ENCODE measurements at places on chromosomes 4 and X.

GRCh38 chrX:11461201-11462001 lies 168.2 kb downstream of the AMELX start:
- DNase-seq = no peak

GRCh38 chr4:163565226-163566135 lies 71.0 kb downstream of the TMA16 start:
- no peak for DNase-seq

DNA sequence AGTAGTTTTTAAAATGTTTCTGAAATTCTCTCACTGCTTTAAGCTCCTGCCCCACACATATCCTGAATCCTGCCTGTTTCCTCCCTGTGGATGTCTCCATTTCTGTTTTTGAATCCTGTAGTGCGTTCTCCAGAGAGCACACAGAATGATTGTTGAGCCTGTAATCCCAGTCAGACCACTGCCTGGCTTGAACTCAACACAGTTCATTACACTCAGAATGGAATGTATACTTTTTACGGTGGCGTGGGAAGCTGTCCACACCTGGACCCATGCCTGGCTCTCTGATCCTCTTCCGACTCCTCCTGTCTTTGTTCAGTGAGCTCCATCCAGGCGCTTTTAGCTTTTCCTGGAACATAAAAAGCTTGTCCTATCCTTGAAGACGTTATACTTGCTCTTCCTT lies 1217.0 kb upstream of the PRKX start:
- no peak for DNase-seq

GRCh38 chrX:20116087-20116576 lies 575 bp downstream of the MAP7D2 start:
- no peak for DNase-seq

GRCh38 chrX:72130762-72131250 lies 909 bp downstream of the RTL5 start:
- no peak for DNase-seq

GRCh38 chr4:52234561-52235440 lies 183.7 kb downstream of the SPATA18 start:
- no peak for DNase-seq

- DNase-seq = no peak
Measured at GRCh38 chr4:91256751-91257150, 1047.0 kb upstream of the GRID2 start.

DNA sequence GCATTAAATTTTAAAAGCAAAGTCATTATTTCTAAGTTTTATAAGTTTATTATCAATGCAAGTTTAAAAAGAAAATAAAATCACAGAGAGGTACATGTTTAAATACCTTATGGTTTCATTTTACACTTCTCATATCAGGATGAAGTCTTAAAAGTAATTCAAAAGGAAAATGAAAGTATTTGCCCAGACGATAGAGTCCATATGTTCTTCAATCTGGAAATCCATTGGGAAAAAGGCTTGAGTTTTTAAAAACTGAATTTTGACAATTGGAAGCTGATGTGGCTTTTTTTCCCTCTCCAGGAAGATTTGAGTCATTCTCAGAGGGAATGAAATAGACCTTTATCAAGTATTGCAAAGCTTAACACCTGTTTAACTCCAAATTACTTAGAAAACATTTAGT lies 37.1 kb downstream of the MAB21L2 start:
- DNase-seq = no peak

DNA sequence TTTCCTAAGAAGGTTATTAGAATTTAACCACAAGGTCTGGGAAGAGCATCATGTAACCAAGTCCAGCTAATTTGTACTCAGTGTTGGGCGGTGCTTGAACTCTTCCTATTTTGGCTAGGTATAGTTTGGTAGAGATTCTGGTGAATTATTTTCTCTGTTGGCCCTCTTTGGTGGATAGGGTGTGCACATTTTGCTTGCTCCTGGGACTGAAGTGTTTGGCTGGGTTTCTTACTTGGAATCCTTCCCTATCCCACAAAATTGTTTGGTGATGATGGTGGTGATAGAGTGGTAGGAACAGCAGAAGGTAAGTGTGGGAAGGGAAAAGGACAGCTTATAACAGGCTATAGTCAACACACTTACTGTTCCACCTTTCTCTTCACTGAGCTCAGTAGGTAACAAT lies 194.8 kb upstream of the GPC4 start:
- DNase-seq = no peak

DNA sequence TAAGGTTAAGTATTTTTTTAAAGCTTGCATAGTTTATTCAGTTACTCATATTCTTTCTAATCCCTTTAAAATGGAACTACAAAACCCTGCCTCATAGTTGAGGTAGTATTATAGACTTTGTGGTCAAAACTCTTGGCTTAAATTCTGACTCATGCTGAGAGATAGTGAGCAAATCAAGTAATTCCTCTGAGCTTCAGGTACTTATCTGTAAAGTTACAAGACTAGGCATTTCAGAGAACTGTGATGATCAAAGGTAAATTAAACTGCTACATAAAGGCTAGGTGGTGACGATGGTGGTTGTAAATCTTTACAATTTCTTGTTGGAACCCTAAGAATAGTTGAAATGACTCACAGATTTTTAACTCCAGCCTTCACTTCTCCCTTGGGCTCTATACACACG lies 3.2 kb upstream of the CLOCK start:
- no peak for DNase-seq

DNA sequence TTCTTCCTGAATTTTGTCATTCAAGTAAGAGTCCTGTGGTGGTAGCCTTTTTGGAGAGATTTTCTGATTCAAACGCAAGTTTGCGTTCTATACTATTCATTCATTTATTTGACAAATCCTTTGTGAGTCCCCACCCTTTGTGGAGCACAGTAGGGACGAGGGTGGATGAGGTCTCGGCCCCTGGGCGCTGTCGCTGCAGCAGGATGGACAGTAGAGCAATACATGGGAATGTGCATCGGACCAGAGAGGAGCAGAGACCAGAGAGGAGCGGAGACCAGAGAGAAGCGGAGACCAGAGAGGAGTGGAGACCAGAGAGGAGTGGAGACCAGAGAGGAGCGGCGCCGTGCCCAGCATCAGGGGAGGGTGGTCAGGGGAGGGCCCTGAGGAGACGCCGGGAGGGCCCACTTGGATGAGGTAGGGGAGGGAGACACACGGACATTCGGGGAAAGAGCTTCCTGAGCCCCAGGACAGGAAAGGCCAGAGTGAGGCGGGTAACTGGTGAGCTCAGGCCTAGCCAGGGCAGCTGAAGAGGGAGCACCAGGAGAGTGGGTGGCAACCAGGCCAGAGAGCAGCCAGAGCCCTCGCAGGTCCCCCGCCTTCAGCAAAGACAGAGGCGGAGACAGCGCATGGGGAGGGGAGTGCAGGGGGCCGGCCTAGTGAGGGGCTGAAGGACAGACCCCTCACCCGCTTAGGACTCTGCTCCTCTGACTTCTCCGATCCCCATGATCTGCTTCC lies 67.3 kb downstream of the NAT8L start:
- DNase-seq = no peak

GRCh38 chrX:24023972-24024669 lies 2.9 kb downstream of the KLHL15 start:
- DNase-seq = no peak

DNA sequence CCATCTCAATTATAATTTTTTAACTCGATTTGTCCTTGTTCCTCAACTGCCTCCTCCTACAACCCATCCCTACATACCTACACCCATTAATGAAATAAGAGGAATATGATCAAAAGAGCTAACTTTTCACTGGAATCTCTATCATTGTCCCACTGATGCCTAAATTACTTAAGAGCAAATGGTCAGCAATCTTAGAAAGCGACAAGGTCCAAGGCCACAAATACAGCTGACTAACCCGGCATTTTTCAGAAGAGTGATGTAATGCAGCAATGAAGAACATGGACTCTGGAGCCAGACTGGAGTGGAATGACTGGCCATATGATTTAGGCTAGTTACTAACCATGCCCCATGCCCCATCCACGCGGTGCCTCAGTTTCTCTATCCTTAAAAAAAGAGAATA lies 56.2 kb downstream of the PPA2 start:
- DNase-seq = no peak

GRCh38 chr4:70706516-70706915 lies 15.2 kb upstream of the RUFY3 start:
- DNase-seq = no peak

DNA sequence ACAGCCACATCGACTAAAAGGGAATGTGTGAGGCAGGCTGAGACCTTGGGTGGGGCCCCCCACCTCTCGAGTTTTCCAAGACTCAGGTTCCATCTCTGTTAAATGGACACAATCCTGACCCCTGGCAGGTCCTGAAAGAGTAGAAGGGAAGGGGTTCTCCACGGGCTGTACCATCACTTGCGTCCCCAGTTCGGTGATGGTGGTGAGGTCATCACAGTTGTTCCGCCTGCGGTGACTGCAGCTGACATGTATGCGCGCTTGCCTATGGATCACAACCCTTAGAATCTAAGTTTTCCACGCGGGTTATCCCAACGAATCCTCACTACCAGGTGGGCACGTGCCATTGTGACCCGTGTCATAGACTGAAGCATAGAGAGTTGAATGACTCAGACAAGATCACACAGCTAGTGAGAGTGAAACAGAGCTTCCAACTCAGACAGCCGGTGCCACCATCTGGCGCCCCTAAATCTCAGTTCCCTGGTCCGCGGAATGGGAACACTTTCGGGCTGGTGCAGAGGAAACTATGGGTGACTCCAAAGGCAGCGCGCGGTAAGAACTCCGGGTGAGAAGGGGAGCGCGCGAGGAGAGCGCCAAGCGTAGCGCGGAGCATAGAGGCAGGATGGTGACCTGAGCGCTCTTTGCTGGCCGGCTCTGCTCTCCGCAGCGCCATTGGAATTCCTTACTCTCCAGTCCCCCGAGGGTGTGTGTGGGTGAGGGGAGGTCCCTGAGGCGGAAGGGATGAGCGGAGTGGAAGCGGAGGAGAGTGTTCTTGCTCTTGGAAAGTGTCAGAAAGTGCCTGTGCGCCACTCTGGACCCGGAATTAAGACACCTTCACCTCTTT lies 10.5 kb downstream of the MSX1 start:
- DNase-seq = no peak

DNA sequence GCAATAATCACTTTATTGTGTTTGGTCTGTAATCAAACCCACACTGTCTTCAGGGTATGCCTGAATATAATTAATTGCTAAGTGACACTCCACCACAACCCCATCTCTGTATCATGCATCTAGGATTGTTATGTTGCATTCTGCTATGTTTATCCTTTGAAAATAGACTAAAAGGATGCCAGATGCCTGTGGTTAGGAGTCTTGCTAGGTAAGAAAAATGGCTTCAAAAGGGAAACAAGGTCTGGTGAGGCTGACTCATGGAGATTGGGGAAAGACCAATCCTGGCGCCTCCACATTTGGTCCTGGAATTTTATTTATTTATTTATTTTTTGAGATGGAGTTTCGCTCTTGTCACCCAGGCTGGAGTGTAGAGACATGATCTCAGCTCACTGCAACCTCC lies 360.5 kb upstream of the SLC7A11 start:
- DNase-seq = no peak

GRCh38 chrX:48937054-48937907 lies 18.5 kb upstream of the PIM2 start:
- peak; percentile 89 for DNase-seq

DNA sequence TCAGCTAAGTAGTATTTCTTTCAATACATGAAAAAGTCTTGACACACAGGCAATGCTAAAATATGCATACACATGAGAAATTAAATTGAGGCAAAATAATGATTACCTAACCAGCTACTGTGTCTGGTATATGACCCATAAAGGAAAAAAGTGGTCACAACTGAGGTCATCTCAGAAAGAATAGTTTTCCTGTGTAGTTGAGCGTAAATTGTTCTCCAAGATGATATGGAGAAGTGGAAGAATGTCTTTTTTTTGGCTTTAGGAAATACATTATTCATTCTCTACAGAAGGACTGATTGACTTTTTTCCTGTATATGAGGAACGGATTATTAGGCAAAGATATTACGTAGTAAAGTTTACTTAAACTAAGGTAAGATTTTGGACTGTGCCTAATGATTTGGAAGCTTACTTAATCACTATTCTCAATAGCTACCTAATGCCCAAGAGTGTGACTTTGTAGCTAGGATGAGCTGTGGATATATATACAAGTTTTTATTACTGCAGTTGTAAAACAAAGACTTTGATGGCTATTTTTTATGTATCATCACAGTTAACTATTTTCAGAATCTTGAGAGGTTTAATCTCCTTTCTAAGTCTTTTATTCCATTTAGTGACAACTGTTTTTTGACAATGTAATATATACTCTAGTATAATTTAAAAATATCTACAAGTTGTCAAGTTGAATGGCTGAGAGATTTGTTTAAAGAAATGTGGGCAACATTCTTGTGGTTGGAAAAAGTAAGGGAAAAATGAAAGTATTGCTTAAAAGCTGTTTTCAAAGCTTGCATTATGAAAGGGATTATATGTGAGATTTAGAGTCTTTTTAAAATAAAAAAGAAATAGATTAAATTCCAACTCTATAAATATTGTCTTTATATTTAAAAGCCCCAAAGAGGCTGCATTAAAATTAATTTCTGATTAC lies 100.2 kb downstream of the PDLIM5 start:
- DNase-seq = no peak

DNA sequence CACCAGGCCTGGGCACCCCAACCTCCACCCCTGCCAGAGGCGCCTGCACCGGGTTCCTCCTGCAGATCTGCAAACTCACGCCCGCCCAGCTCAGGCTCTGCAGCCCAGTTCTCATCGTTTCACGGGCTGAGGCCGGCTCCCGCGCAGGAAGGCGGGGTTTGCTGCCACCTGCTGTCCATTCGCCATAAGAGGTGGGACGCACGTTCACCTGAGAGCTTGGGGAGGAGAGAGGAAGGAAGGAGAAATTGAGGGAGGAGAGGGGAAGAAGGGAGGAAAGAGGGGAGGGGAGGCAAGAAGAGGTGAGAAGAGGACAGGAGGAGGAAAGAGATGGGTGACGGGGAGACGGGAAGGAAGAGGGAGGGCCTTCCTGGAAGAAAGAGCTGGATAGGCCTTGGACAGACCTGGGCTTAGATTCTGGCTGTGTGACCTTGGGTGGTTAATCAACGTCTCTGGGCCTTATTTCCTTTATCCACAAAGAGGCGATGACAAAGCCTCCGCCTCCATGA lies 114.5 kb downstream of the ADRA2C start:
- peak; percentile 34 for DNase-seq

GRCh38 chr4:150479657-150480056 lies 102.3 kb upstream of the MAB21L2 start:
- no peak for DNase-seq

DNA sequence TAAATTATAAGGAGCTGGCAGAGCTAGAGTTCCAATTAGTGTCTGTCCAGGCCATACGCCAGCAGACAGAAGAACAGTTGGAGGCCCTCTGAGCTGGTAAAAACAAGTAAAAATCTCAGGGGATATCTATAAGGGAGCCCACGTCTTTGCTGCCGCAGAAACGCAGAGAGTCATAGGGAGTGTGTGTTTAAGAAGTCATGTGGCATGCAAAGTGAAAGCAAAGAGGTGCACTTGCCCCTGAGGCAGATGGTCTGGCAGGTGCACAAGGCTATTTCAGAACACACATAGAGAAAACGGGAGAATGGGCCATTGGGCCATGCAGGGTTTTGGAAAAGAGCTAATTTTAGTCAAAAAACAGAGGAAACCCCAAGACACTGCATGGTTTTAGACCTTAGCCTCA lies 92.7 kb downstream of the NAP1L3 start:
- no peak for DNase-seq

GRCh38 chrX:140765043-140765784 lies 55.7 kb downstream of the LINC00632 start:
- no peak for DNase-seq

- no peak for DNase-seq
Measured at GRCh38 chr4:55367084-55367722, 21.2 kb downstream of the SRD5A3 start.

GRCh38 chr4:96504386-96504785 lies 664.5 kb downstream of the PDHA2 start:
- DNase-seq = no peak

GRCh38 chrX:31708116-31708515 lies 636.3 kb upstream of the FTHL17 start:
- no peak for DNase-seq
